Ascending aorta (tissue), 2 donors: ENCODE measurements at places on chromosomes 2 and 18.

DNA sequence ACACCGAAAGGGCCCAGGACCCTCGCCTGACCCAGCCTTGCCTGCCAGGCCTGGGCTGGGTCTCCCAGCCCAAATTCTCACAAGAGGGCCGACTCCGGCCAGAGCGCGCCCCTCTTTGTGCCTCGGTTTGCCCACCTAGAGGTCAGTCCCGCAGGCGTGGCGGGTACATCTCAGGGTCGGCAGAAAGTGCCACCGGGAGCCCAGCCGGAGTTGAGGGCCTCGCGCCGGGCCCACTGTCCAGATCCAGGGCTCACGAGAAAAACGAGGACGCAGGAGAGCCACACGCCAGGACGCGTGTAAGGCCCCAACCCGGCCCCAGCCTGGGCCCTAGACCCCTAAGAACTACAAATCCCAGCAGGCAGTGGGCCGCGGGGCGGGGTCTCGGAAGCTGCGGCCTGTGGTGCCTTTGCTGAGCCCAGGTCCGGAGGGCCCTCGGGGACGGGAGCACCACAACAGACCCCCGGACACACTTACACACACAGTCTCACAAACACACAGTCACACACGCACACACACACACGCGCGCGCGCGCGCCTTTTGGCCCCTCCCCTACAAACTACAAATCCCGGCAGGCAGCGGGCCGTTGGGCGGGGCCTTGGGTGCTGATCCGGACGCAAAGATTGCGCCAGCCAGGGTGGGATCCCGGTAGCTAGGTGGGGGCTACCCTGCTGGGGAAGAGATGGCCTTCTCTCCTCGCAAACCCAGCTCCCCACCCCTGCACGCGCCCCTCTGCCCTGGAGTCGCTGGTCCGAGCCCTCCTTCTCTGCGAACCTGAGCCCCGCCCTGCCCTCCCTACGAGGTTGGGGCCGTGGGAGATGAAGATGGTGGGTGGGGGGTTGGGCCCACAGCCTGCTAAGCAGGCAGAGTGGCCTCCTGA, at the start of gene SH2D6:
TSS of gene SH2D6 (plus strand) at position 583 of the 877 bp plus-strand sequence. CDS start 10,752 bp downstream, outside the sequence.
- no peak for DNase-seq

DNA sequence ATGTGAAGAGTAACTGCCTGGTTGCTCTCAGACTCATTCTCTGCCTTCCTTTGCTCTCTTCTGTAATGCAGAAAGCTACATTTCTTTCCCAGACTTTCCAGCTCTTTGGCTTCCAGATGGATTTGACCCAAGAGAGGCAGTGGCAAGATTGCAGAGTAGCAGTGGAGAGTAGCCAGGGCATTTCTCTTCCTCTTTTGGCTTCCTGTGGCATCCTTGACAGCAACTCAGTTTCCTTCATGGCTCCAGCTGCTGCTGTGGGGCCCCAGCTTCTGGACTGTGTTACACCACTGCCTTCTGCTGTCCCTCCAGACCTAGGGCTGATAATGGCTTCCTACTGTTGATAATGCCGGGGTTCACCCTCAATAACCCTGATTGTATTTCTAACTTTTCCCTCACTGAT, 469.4 kb upstream of the SPRED2 start:
- DNase-seq, result no peak

DNA sequence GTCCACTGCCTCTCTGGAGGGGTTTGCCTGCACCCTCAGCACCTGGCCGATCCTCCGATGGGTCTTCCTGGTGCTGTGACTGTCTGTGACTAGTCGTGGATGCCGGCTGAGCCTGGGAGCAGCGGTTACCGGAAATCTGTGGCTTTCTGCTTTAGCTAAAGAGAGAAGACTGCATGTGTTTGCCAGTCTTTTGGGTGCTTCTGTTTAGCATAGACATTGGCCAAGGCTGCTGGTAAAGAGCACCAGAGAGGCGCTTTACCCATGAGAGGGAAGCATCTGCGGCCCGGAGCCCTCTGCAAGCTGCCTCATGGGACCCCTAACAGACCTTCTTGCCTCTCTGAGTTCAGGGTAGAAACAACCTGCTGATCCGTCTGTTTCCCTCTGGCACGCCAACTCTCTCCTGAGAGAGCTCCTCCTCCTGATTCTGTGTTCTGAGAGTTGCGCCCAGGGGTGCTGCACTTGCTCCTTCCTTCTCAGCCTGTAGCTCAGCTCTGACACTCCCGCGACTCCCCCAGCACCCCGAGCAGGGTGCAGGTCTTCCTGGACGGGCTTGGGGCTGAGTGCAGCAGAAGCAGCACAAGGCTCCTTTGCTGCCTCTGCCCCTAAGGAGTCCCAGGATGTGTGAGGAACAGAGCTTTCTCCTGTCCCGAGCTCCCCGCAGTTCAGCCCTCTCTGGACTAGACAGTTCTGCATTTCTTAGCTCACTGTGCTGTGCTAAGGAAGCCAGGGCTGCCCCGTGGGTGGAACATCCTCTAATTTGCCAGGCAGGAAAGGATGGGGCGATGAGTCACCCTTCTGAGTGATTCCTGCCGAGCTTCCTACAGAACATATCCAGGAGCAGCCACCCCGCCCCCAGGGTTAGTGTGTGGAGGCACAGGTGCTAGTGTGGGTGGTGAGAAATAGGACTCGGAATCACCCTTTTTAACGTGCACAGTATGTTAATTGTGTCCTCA, 203.2 kb downstream of the SH3RF3 start:
- DNase-seq, result peak; percentile 58

DNA sequence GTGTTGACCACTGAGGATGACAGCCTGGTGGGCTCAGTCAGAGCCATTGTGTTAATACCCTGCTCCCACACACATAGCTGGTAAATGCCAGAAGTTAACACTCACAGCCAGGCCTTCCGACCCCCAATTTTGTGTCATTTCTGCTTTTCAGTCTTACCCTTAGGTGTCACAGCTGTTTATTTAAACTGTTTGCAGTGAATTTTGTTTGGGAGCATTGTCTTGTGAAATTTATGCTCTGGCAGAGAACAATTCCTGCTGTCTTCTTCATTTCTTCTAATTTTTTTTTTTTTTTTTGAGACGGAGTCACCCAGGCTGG, 8.2 kb downstream of the LPIN1 start:
- DNase-seq, result no peak

DNA sequence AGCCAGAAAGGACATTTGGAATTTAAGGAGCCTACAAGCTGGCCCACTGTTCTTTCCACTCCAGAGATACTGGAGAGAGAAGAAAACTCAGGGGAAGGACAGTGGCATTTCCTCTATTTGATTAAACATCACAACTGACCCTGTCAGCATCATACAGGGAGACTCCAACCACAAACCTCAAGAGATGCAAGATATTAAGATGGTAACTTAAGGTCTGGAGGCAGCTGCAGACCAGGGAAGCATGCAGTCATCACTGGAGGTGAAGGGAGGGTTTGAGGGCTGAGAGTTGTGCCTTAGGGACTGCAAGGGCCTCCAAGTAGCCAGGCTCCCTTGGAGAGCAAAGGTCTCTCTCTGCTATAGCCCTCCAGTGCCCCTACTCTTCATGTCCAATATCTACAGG, 67.4 kb downstream of the RNF152 start:
- no peak for DNase-seq

- no peak for DNase-seq
Observed at GRCh38 chr2:160837416-160837815, 322.8 kb upstream of the TANK start.

GRCh38 chr2:39118786-39119499, 1.9 kb downstream of the SOS1 start:
- no peak for DNase-seq

DNA sequence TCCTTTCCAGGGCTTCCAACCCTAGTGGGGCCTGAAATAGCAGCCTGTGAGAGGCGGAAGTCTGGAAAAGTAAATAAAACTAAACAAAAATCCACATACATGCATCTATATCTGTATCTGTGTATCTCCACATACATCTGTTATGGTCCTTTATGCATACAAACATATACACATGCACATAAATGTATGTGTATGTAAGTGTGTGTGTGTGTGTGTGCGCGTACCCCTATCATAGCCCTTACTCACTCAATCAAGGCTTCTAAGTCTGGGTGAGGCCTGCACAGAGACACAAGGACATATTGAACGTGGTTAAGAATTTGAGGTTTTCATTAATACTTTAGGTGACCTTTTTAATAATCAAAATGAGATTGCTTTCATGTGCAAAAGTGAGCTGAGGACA, 98.9 kb upstream of the CYRIA start:
- no peak for DNase-seq

- DNase-seq, result no peak
Observed at GRCh38 chr2:45287045-45287444, 277.8 kb upstream of the SIX2 start.

DNA sequence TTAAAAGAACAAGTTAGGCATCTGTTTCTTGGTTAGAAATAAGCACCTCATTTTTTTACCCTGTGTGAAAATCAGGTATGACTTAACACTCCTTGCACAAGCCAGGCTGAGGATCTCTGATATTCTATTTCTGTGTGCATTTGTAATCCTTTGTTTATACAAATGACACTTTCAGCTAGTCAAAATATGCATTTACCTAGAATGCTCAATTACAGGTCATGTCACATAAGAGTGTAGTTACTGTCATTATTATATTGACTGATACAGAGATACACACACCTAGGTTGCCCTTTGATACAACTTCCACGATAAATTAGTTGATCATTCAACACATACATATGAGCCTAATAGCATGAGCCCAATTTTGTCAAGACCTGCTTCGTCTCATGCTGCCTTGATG, 144.3 kb downstream of the CHST9 start:
- DNase-seq, result no peak
